ENCODE measurements at places on chromosomes 12 and 14.

GRCh38 chr14:71247106-71247505, 339.8 kb downstream of the PCNX1 start:
- DNase-seq, result no peak

- DNase-seq, result no peak
These were observed 86.3 kb upstream of the PDZRN4 start for GRCh38 chr12:41101806-41102205.

DNA sequence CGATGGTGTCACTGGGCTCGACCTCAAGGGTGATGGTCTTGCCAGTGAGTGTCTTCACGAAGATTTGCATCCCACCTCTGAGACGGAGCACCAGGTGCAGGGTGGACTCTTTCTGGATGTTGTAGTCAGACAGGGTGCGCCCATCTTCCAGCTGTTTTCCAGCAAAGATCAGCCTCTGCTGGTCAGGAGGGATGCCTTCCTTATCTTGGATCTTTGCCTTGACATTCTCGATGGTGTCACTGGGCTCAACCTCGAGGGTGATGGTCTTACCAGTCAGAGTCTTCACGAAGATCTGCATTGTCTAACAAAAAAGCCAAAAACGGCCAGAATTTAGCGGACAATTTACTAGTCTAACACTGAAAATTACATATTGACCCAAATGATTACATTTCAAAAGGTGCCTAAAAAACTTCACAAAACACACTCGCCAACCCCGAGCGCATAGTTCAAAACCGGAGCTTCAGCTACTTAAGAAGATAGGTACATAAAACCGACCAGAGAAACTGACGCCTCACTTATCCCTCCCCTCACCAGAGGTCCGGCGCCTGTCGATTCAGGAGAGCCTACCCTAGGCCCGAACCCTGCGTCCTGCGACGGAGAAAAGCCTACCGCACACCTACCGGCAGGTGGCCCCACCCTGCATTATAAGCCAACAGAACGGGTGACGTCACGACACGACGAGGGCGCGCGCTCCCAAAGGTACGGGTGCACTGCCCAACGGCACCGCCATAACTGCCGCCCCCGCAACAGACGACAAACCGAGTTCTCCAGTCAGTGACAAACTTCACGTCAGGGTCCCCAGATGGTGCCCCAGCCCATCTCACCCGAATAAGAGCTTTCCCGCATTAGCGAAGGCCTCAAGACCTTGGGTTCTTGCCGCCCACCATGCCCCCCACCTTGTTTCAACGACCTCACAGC, 717 bp downstream of the UBC start:
- peak; percentile 50 for DNase-seq

DNA sequence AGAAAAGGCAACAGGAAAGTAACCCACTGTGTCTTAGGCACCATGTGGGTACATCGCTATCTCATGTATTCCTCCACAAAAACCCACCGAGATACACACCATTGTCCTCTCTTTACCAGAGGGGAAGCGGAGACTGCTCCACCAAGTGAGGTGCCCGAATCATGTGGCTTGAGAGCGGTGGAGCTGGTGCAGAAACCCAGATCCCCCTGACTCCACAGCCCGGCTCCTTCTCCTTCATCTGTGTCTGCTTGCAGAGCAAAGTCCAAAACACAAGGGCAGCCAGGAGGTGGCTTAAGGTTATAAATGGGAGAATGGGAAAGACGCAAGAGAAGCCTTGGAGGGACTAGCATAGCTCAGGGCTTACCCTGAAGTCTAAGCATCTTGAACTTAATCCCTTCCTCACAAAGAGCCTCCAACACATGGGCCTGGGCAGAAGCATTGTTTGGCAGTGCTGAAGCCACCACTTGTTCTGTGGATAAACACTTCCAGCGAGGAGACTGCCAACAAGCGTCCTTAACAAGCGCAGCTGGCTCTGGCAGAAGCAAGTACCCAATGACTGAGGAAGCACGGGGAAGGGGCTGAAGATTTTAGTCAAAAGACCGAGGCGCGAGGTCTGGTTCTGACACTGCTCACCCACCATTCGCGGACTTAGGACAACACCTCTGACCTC, 83.0 kb downstream of the TTC7B start:
- DNase-seq, result no peak

DNA sequence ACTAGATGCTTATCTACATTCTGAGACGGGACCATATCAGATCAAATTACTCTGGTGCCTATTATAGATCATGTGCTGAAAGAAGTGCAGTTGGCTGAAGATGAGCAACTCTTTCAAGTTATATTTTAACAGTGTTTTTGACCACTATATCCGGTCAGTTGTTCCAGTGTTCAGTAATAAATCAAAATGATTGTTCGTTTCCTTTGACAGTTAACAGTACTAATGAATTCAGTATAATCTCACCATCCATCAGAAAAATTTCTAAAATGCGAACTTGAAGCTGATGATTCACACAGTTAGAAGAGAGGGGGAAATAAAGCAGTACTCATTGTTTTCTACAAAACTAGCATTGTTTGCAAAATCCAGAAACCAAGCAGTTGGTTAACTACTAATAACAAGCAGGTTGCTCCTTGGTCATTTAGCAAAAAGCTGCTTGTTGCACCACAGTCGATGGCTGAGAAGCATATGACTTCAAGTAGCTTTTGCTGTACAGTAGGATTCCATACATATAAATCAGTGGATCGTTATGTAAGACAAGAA, 2.3 kb downstream of the RPS6KA5 start:
- DNase-seq, result no peak

DNA sequence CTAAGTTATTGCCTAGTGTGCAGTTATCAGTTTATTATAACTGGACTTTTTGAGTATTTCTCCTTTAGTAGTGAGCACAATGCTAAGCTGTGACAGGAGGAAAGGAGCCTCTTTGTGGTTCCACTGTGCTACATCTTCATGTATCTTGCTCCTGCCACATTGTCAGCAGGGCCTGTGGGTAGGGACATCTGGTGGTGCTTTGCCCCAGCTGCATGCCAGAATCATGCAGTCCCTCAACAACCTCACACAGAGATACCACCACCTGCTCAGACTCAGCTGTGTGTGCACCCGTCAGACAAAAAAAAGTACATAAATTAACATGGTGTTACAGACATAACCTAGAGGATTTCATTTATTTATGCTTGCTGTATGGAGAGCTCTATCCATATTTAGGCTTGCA, 51.1 kb downstream of the MIS18BP1 start:
- no peak for DNase-seq

- no peak for DNase-seq
These were observed 1071.2 kb upstream of the USP15 start for GRCh38 chr12:61188801-61189595.

DNA sequence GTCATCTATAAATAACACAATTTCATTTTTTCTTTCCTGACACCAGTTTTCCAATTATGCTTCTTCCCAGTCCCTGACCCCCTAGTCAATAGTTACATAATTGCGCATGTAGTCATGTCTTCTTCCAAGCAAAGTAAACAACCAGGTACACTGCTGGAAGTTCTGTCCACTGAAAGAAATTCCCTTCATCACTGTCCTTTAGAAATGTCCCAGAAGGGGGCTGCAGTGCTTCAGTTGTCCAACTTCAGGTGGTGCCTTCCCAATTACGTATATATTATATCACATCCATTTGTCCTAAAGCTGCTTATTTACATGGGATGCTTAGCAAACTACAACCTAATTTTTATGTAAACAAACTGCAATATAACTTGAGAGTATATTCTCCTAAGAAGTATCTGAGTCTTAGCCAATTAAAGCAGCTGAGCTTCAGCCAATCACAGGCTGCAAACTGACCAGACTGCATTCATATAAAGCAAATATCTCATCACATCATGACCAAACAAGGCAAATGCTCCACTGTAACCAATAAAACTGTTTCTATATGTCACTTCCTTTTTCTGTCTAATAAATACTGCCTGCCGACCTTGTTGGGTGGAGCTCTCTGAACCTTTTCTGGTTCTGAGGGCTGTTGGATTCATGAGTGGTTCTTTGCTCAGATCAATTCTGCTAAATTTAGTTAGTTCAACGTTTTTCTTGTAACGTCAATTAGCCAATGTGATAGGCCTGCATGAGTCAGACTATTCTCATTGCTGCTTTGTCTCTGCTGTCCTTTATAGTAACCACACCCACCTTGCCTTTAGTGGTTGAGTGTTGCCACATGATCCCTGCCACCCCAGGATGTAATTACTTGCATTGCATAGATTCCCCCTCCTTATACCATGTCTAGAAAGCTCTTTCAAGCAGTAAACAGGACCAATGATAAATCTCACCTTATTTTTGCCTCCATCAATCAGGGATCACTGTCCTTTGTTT, 239.3 kb downstream of the ALG10B start:
- no peak for DNase-seq

Measured in thoracic aorta (tissue), 2 donors.